Activated naive CD8-positive, alpha-beta T cell treated with anti-CD3 and anti-CD28 coated beads, Interleukin-2, amount 10 ng/mL, durations not matched to agents 7 days and 5 days (primary cell): ENCODE measurements at places on chromosomes 1 and 21. TPM values are rescaled to one million over a fixed set of nuclear protein-coding genes. Genes with fewer than 3 reads are reported as not detected.

TEDDM1 gene
- total RNA-seq = not detected

- no peak for DNase-seq
These were observed 1.9 kb upstream of the GPR52 start for GRCh38 chr1:174445817-174446216.

DNA sequence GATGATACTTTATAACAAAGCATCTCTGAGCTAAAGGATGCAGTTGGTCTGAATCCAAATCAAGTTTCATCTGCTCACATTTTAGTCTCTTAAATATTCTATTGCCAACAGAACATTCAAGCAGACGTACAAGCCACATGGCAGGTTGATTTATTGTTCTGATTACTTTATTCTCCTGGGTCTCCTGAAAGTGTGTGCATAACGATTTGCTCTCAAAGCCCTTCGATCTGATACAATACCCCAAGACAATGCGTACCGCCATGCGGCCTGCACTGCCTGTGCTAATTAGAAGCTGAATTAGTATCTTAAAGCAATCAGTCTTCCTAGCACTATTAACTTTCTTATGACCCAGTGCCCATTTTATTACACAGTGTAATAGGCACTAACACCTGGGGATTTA is 56.9 kb downstream of the FHAD1 start:
- no peak for DNase-seq

DNA sequence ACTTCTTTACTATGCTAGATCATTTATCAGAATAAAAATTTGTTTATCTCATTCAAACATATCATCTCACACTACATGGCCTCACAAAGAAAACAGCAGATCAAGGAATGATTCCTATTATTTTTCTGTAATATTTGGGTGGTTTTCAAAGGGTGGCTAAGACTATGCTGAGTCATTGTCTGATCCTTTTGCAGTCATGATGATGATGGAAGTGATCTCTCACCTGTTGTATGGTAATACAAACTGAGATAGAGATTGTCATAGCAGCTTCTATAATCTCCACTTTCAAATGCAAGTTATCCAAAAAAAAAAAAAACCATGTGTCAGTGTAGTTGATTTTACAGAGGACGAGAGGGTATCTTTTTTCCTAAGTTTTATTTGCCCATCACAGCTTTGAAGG is 37.2 kb upstream of the GBP5 start:
- no peak for DNase-seq

- peak; percentile 82 for DNase-seq
These were observed 4.6 kb downstream of the IFFO2 start for GRCh38 chr1:18951818-18952391.
